ENCODE measurements at places on chromosomes 6 and 20.
A peak's percentile ranks its signal among the peaks of the same experiment; 100 is the strongest.

- DNase-seq = peak; percentile 57
Observed at GRCh38 chr6:3247255-3248146, 11.2 kb upstream of the PSMG4 start.

GRCh38 chr6:83536034-83536646, 23.8 kb downstream of the PRSS35 start:
- DNase-seq = no peak

- DNase-seq = no peak
Observed at GRCh38 chr6:118571121-118571520, 23.0 kb downstream of the PLN start.

DNA sequence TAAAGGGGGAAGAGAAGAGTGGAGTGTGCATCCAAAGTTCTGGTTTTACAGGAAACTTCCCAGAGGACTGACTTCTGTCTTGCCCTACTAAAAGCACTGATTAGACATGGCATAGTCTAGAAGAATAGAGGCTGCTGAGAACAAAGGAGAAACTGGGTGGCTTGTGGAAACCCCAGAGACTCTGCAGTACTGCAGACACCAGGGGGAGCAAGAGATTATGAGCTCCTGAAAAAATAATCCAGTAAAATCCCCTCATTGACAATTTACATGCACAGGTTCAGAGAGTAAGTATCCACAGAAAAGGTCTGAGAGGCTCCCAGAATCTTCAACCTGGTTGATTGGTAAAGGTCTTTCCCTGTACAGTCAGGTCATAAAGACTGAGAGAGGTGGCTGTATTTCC, 48.7 kb upstream of the CLVS2 start:
- DNase-seq = no peak

GRCh38 chr6:22884456-22884855, 315.1 kb downstream of the HDGFL1 start:
- no peak for DNase-seq

DNA sequence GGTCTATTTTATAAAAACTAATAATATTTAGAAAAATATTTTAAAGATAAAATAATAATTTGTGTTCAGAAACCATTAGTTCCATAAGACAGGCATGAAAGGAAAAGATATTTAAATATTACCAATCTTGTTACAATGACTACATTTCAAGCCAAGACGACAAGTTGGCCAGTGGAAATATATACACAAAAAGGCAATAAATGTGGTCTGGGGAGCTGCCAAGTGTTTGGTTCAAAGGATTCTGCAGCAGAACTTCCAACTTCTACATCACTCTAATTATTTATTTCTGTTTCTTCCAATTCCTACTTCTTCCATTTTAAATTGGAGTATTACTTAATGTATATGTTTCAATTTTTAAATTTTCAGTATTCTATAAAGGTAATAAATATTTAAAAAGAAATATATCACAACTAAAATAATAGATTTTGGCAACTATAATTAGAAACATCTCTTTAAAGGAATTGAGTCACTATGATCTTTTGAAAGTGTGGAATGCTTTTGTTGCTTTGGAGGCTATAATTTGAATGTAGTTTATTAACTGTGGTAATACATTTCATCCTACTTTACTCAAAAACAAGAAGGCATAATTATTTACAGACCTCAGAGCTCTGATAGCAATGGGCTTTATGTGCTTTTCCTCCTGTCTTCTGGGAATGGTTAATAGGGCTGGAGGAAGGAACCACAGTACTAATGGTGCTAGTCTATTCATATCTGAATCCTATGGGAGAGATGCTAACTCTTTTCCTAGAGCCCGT, 129.7 kb upstream of the FAM184A start:
- no peak for DNase-seq
